Brain (organoid and tissue), 16 donors: ENCODE measurements at places on chromosomes 13 and 19. TPM values are rescaled to one million over a fixed set of nuclear protein-coding genes. Genes with fewer than 3 reads are reported as not detected.

Gene ZNF813
- 0.53 TPM for polyA plus RNA-seq

Gene U2AF1L4
- polyA plus RNA-seq = 20.6 TPM

Gene SIGLEC12
- polyA plus RNA-seq = 0.51 TPM

Gene BICRA
- polyA plus RNA-seq = 15.7 TPM
